ENCODE measurements at places on chromosomes 2 and 18.

GRCh38 chr18:70523035-70523791 is 234.4 kb downstream of the SOCS6 start:
- no peak for DNase-seq

GRCh38 chr2:64658269-64658668 is 4.6 kb upstream of the SERTAD2 start:
- DNase-seq, result no peak

DNA sequence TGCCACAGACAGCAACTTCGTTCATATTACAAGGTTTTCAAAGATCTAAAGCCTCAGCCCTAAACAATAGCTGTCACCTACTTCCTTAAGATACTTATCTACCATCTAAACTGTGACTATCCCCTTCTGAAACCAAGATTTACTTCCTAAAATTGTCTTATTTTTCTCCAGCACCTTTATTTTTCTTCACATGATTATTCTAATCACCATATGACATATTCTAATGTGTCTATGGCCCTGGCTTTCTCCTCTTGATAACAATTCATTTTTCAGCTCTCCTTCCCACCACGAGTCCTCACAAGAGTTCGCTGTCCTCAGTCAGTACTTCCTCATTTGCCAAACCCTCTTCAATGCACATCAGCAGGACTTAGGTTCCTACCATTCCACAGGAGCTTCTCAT is 53.9 kb downstream of the RTTN start:
- DNase-seq, result no peak

GRCh38 chr2:29749843-29750242 is 171.5 kb downstream of the ALK start:
- DNase-seq, result no peak

DNA sequence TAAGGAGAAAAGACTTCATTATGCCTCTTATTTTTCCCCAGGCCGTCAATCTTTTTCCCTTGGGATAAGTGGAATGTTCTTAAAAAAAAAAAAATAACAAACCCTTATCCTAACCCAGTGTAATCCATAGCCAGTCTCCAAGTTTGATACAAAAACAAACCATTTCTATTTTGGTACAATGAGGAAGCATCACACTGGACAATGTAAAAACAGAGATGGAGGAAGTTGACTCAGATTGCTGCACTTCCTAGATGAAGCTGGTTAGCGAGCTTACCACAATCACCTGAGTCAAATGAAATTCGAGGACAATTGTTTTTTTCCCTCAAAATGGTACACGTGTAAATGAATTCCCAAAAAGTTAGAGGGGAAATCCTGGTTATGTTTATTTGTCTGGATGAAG is 259.7 kb downstream of the TCF4 start:
- DNase-seq, result no peak

DNA sequence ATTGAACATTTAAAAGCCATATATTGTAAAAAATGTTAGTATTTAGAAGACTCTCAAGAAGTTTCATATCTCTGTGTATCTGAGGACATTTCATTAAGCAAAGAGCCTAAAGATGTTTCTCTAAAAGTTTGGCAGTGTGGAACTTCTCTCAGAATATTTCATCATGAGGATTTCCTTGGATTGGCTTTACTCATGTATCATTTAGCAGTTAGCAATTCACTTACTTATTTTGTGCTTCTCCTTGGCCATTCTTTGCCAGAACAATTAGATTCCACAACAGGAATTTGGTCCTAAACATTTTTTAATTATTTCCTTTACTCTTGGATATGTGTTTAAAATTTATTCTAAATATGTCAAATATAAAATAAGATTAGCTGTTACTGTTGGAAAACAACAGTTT is 345.0 kb upstream of the LRRTM4 start:
- DNase-seq, result no peak

DNA sequence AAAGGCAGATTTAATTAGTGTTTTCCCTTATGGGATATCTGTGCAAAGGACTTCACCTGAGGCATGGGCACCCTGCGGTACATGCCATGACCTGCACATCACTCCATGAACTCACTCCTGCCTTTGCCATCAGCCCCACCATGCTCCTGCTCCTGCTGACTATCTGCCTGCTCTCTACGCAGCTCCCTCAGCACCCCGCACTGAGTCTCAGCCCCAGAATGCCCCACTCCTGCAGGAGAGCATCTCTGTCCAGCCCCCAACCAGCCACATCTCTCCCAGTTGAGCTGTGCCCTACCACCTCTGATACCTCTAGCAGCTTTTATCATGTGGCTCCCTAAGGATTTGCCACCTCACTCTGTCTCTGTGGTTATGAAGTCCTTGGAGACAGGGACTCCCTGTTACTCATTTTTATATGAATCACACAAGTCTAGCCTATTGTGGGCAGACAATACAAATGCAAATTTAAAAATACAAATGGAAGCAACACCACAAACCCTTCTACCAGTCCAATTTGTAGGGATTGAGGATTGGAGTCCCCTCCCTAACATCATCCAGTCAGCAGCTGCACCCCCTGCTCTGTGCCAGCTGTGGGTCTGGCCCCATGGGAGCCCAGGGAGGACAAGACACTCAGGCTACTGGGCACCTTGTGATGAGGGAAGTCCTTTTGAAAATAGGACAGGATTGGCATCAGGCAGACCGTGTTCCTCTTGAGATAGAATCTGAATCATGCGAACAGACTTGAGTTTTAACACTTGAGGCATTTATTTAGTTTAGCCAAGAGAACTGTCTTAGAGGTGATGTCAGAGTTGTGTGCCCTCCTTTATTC is 689.6 kb upstream of the HS6ST1 start:
- no peak for DNase-seq
